Stimulated activated CD4-positive, alpha-beta T cell treated with anti-CD3 and anti-CD28 coated beads, Interleukin-4, amount 100 ng/mL, for 4 hours (primary cell): ENCODE measurements at places on chromosomes 3 and 15.

- no peak for DNase-seq
Observed at GRCh38 chr3:58203541-58203940, 7.2 kb downstream of the DNASE1L3 start.

DNA sequence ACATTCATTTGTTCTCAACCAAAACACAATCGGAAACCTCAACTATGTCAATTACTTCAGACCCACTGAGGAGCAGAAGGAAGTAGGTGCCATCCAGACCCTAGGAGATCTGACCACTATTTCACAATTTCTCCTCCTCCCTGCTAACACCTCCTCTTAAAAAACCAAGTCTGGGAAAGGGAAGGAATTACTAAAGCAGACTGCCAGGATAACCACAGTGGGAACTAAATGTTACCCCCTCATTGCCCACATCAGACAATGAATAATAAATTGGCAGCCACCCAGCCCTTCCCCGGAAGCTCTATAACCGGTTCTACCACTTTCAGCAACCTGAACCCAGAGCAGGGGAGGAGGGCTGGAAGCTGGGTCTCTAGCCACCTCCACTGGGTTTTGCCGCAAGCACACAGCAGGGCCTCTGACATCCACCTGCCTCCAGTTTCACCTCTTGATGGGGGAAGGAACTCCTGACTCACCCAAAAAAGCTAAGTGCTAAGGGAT, 17.6 kb downstream of the C15orf62 start:
- DNase-seq: peak; percentile 81

- DNase-seq: no peak
Observed at GRCh38 chr3:100041328-100041749, 73.0 kb downstream of the FILIP1L start.

DNA sequence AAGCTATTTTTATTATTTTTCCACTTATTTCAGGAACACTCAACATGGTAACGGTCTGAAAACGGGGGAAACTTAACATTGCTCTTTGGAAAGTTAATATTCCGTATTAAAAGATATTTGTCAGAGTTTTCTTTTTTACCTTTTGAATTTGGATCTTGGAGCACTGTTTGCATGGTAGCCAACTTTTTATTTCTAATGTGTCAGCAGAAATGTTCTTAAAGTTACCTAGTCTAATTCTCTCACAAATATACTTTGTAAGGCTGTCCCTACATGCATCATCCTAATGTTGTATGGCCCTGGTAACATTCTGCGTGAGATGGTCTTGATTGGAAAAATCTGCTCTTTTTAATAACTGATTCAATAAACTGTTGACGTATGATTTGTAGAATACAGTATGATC, 719.5 kb downstream of the FHIT start:
- DNase-seq: no peak

- no peak for DNase-seq
Observed at GRCh38 chr3:10502185-10502880, 3.1 kb downstream of the ATP2B2 start.

DNA sequence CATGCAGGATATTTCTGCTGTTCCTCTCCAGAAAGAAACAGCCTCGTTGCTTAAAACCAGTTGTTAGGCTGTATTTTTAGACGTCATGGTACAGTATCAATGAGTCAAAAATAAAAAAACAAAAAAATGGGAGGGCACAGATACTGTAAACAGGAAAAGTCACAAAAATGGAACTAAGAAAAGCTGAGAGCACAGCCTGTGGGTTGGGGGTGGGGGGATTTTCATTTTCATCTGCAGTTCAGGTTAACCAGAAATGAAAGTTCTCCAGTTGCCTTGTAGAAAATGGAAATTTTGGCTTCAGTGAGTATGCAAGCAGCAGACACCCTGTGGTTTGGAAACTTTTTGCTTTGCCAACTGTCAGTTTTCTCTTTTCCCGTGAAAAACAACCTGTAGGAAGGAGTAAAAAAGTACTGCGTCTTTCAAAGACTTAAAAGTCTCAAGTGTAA, 59.0 kb downstream of the FRMD4B start:
- peak; percentile 27 for DNase-seq

GRCh38 chr15:68372291-68372811, 59.6 kb downstream of the ITGA11 start:
- DNase-seq: no peak

DNA sequence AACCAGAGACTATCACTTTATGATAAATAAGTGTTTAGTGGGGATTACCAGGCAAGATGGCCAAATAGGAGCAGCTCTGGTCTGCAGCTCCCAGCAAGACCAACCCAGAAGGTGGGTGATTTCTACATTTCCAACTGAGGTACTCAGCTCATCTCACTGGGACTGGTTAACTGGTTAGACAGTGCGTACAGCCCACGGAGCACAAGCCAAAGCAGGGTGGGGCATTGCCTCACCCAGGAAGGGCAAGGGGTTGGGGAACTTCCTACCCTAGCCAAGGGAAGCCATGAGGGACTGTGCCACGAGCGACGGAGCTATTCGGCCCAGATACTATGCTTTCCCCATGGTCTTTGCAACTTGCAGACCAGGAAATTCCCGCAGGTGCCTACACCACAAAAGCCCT, 171.0 kb downstream of the CTNNB1 start:
- DNase-seq: no peak

DNA sequence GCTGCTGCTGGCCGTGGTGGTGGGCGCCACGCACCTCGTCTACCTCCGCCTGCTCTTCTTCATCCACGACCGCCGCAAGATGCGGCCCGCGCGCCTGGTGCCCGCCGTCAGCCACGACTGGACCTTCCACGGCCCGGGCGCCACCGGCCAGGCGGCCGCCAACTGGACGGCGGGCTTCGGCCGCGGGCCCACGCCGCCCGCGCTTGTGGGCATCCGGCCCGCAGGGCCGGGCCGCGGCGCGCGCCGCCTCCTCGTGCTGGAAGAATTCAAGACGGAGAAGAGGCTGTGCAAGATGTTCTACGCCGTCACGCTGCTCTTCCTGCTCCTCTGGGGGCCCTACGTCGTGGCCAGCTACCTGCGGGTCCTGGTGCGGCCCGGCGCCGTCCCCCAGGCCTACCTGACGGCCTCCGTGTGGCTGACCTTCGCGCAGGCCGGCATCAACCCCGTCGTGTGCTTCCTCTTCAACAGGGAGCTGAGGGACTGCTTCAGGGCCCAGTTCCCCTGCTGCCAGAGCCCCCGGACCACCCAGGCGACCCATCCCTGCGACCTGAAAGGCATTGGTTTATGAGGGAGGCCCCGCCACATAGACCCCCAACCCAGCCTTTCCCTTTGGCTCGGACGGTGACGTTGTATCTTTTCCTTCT, 1.1 kb downstream of the GPR27 start:
- DNase-seq: no peak

DNA sequence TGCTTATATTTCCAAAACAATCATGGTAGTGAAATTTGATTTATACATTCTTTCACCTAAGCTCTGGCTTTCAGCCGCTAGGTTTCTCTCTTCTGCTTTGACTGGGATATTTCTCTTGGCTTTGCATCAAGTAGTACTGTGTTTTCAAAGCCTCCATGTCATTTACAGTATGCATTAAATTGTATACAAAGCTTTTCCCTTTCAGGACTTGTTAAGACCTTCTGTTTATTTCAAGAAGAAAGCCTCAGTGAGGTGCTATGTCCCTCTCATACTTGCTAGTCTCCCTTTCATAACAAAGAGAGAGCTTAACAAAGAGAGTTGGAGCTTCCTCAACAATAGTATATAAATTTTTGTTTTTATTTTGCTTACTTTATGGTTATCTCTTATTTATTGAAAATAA, 84.2 kb upstream of the SLC25A26 start:
- DNase-seq: no peak

- peak; percentile 12 for DNase-seq
Observed at GRCh38 chr3:42214064-42214463, 51.9 kb downstream of the CCK start.

DNA sequence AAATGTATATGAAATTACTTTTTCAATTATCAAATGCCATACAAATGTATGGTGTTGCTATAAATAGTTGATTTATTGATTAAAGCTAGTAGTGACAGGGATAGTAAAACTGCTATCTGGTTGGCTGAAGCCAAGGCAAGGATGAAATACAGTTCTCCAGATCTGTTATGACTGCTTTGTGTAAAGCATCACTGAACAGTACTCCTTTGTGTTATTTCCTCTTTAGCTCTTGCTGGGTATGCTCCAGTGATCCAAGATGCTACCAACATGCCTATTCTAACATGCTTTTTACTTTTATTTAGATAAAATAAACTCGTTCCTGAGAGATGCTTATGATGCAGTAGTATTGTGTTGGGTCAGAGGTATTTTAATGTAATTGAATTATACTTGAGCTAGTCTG, 12.4 kb upstream of the UBR1 start:
- no peak for DNase-seq

DNA sequence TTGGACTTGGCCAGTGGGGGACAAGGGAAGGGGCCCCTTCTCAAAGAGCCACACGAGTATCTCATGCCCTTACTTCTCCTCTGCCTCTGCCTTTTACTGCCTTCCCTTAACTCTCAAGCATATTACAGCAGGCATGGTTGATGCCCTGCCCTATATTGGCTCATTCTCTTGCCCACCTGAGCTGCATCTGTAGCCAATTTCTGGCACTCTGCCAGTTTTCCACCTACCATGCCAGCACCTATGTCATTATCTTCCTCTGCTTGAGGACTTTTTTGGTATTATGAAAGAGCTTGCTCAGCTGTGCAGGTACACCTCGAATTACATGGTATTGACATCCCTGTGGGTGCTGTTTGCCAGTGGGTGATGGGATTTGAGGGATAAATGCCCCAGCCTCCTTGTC, 181.8 kb downstream of the OXSM start:
- no peak for DNase-seq

GRCh38 chr3:58724336-58724735, 57.8 kb upstream of the FAM3D start:
- no peak for DNase-seq

DNA sequence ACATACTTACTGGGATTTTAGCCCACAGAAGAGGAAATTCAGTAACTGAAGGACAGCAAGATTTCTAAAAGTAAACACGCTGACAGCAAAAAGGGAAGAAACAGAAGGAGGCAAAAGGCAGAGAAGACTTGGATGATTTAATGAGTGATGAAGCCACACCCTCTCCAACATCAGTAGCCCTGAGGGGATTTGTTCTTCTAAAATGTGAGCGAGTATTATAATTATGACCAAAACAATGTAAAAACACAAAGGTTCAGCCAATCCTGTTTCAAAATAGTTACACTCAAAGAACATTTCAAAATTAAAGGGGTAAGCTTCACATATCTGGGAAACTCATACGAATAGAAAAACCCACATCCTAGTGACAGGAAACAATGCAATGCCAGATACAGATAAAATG, 25.0 kb downstream of the MCCC1 start:
- no peak for DNase-seq

- DNase-seq: no peak
Observed at GRCh38 chr3:63344661-63345060, 66.6 kb downstream of the SYNPR start.

DNA sequence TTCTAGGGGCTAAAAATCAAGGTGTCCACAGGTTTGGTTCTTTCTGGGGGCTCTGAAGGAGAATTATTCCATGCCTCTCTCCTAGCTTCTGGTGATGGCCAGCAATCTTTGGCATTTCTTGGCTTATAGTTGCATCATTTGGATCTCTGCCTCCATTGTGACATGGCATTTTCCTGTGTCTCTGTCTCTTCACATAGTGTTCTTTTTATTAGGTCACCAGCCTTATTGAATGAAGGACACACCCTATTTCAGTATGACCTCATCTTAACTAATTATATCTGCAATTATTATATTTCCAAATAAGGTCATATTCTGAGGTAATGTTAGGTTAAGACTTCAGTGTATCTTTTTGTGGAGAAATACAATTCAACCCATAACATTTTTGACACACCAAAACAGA, 3.2 kb upstream of the GBE1 start:
- no peak for DNase-seq

DNA sequence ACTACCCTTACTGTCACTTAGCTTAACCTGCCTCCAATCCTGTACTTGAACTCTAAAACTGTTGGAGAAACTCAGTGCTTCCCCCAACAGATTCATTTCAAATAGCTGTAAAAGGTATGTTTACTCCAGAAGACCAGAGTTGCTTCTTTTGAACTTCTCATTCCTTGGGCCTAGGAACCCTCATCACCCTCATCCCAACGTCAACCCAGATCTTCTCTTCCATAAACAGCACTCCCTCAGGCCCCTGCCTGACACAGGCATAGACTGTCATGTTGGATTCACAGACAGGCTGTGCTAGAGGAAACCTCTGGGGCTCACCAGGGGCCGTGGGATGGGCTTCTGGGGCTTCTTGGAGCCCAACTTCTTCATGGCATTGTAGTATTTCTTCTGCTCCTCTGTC, 57.5 kb upstream of the SCN5A start:
- no peak for DNase-seq

DNA sequence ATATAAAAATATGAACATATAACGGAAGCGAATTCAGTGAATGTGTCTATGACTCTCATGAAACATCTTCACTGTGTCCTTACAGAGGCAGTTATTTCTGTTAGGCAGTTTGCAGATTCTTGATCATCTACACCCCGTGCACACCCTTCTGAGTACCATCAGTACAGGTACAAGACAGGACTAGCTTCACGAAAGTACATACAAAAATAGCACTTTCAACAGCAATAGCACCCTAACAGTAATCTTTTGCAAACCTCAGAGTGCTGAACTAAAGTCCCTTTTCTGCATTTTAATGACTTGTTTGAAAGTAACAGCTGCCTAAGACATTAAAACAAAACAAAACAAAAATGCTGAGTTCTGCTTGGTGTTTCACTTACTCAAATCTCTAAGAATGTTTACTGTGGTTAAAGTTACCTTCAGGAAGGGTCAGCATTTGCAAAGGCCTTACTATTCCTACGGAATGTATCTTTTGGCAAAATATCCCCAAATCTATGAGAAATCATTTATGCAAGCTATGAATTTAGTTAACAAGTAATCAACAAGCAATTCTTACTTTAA, 104.1 kb downstream of the CNTN3 start:
- DNase-seq: no peak

DNA sequence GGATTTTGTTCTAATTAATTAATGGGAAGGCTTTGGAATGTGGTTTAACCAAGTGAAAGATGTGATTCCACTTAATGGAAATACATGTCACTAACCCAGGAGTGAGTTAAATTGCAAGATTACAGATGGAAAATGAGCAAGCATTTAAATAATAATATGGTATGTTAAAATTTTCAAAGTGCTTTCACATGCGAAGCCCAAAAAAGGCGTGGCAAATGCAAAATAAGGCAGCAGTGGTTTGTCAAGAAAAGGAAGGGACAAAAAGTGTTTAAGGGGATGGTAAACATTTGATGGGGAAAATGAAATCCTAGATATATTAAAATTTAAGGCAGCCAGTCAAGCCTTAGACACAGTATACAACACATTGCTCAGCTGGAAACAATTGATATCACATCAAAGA, 2.9 kb downstream of the TICRR start:
- no peak for DNase-seq

GRCh38 chr15:29838352-29839010, 16.2 kb upstream of the TJP1 start:
- no peak for DNase-seq

DNA sequence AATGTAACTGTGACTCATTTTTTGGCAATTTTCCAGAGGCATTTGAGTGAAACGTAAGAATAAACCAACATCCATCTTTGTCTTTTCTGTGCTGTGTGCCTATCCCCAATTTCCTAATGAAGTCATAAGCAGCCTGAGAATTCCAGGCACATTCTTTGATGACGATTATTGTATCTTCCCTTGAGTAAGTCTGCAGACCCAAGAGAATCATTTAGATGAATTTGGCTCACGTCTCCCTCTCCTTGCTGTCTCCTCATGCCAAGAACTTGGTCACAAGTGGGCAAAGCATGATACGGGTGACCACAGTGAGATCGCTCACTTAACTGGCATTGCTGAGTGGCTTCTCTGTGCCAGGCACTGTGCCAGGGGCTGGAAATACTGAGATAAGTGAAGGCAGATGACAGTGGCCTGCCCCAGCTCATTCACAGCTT, 384.5 kb upstream of the IL12A start:
- DNase-seq: no peak
